ENCODE measurements at places on chromosomes 16 and 17. TPM values are rescaled to one million over a fixed set of nuclear protein-coding genes. Genes with fewer than 3 reads are reported as not detected.

Gene IL17C
- total RNA-seq = not detected

Gene MLLT6
- total RNA-seq = 25.0 TPM

Gene SLFN14
- not detected for total RNA-seq

Gene WNT9B
- 0.05 TPM for total RNA-seq

Gene SECTM1
- 2.1 TPM for total RNA-seq

Gene TNFRSF13B
- not detected for total RNA-seq

Gene WNT3
- total RNA-seq = 3.9 TPM

Gene TBX6
- 0.31 TPM for total RNA-seq

Gene SLC16A5
- total RNA-seq = 23.0 TPM

Gene SLC16A13
- 8.7 TPM for total RNA-seq

Gene HLF
- 0.07 TPM for total RNA-seq

Gene DHRS7C
- not detected for total RNA-seq

Gene CLEC3A
- total RNA-seq = not detected

Gene ATMIN
- 30.9 TPM for total RNA-seq

Gene CSH2
- total RNA-seq = not detected

Gene MEOX1
- total RNA-seq = not detected

Gene NXPH3
- total RNA-seq = 1.5 TPM

Gene AKAP10
- total RNA-seq = 22.8 TPM

Gene SERPINF2
- total RNA-seq = 5.2 TPM

Gene MYLK3
- 0.03 TPM for total RNA-seq

Gene RNPS1
- 258 TPM for total RNA-seq

Gene SMPD3
- 0.18 TPM for total RNA-seq

Gene FBXW10
- 1.1 TPM for total RNA-seq

Gene TUFM
- total RNA-seq = 309 TPM

Gene CD300H
- not detected for total RNA-seq

Gene MT1F
- 20.1 TPM for total RNA-seq

Gene KRTAP3-1
- total RNA-seq = not detected

Gene TERB1
- not detected for total RNA-seq

Gene HOXB1
- not detected for total RNA-seq

Gene GFAP
- 0.66 TPM for total RNA-seq

Gene DNAH2
- total RNA-seq = 0.05 TPM

Gene TBX21
- 0.25 TPM for total RNA-seq

Gene TAT
- 0.03 TPM for total RNA-seq

Gene GALR2
- 1.1 TPM for total RNA-seq

Gene CDRT15
- total RNA-seq = not detected

Gene MT2A
- total RNA-seq = 2,373 TPM

Gene GNG13
- total RNA-seq = not detected

Gene SOX15
- 0.16 TPM for total RNA-seq

Gene GSDMA
- not detected for total RNA-seq

Gene LITAFD
- not detected for total RNA-seq

Gene MMP2
- 10.7 TPM for total RNA-seq

Gene ITGB4
- 117 TPM for total RNA-seq

Gene CTRL
- total RNA-seq = 1.9 TPM

Gene TRAF7
- 55.8 TPM for total RNA-seq

Gene TBC1D3I
- total RNA-seq = 0.21 TPM

Gene CPHXL2
- not detected for total RNA-seq

Gene LGALS9B
- total RNA-seq = not detected

Gene TIMM22
- total RNA-seq = 30.3 TPM

Gene MEFV
- 0.02 TPM for total RNA-seq

Gene MNT
- 14.6 TPM for total RNA-seq

Gene CLEC18A
- total RNA-seq = 0.08 TPM

Measured in A549 treated with AZD2906 at 1 μM for 4 hours (cell line).